Bronchial smooth muscle cell (primary cell): ENCODE measurements at places on chromosomes 16 and 17. TPM values are rescaled to one million over a fixed set of nuclear protein-coding genes. Genes with fewer than 3 reads are reported as not detected.

Gene CACNG3
- not detected in 2 replicates for total RNA-seq

Gene CTRL
- 0.63 and 2.3 TPM in 2 replicates for total RNA-seq

Gene EVI2A
- 2.4 and 3.8 TPM in 2 replicates for total RNA-seq

Gene KRTAP3-2
- not detected in 2 replicates for total RNA-seq

Gene GSDMA
- total RNA-seq: not detected in 2 replicates

Gene MT3
- total RNA-seq: not detected in 2 replicates

Gene INCA1
- total RNA-seq: 0.09 and 0.32 TPM in 2 replicates

Gene ATP5PD
- 279 and 442 TPM in 2 replicates for total RNA-seq
